ENCODE measurements at places on chromosomes 7 and 10.

GRCh38 chr10:75468612-75469005 is 37.2 kb downstream of the LRMDA start:
- DNase-seq, result no peak

DNA sequence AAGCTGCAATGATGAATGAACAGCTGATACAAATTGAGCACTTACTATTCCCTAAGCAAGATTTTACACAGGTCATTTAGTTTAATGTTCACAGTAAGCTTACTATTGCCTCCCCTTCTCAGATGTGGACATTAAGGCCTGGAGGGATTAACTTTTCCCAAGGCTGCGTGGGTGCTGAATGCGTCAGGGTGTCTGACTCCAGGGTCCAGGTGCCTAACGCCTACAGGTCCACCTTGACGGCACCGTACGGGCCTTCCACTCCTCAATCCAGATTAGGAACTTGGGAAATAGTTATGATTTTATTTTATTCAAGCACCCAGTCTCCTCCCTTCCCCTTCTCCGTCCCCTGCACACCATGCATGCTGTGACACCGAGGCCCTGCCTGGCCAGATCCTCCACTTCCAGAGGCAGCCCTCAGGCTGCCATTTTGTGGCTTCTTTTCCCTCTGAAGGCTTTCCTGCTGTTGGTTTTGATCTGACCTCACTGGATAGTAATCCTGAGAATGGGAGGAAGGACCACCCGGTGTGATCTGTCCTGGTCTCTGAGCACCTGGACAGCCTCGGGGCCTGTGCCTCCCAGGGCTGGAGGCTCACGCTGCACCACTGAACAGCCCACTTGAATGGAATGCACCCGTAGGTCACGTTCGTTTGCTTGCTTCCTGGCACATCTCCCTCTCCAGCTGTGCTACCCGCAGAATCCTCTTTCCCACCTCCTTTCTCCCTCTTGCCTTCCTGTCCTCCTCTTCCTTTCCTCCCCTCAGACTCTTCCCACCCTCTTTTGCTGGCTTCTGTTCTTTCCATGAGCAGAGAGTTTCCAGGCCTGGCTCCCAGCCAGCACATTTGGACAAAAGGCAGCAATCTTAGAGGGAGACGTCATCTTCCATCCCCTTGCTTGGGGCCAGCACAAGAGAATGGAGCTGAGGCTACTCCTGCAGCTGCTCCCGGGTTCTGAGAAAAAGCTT is 14.4 kb downstream of the DENND2A start:
- DNase-seq, result no peak

GRCh38 chr10:102153093-102153620 is 968 bp downstream of the NOLC1 start:
- DNase-seq, result no peak

- DNase-seq, result no peak
These were observed 246.7 kb upstream of the TPK1 start for GRCh38 chr7:145082366-145083161.

GRCh38 chr7:133669061-133669455 is 416.2 kb downstream of the EXOC4 start:
- DNase-seq, result no peak

- DNase-seq, result no peak
These were observed 27.8 kb downstream of the DDC start for GRCh38 chr7:50537417-50537816.

GRCh38 chr10:71740069-71740653 is 20.6 kb upstream of the C10orf105 start:
- no peak for DNase-seq

- no peak for DNase-seq
These were observed 151.6 kb downstream of the SND1 start for GRCh38 chr7:127803626-127804025.

DNA sequence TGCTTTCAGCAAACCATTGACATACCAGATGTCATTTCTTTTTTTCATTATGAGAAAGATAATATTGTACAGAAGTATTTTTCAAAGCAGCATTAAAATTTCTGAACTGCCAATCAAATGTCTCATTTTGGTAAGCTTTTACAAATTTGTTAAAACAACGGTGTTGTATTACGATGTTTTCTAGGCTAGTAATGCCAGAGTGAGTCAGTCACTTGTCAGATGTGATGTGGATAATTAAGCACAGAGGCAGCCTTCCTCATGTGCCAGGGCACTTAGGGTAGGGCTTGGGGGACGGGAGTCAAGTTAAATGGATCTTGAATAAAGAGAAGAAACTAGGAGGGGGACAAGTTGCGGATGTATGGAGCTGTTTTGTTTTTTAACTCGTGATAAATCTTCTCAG is 10.1 kb downstream of the PSTK start:
- DNase-seq, result no peak

- no peak for DNase-seq
These were observed 82.7 kb upstream of the GPR22 start for GRCh38 chr7:107387128-107387527.

DNA sequence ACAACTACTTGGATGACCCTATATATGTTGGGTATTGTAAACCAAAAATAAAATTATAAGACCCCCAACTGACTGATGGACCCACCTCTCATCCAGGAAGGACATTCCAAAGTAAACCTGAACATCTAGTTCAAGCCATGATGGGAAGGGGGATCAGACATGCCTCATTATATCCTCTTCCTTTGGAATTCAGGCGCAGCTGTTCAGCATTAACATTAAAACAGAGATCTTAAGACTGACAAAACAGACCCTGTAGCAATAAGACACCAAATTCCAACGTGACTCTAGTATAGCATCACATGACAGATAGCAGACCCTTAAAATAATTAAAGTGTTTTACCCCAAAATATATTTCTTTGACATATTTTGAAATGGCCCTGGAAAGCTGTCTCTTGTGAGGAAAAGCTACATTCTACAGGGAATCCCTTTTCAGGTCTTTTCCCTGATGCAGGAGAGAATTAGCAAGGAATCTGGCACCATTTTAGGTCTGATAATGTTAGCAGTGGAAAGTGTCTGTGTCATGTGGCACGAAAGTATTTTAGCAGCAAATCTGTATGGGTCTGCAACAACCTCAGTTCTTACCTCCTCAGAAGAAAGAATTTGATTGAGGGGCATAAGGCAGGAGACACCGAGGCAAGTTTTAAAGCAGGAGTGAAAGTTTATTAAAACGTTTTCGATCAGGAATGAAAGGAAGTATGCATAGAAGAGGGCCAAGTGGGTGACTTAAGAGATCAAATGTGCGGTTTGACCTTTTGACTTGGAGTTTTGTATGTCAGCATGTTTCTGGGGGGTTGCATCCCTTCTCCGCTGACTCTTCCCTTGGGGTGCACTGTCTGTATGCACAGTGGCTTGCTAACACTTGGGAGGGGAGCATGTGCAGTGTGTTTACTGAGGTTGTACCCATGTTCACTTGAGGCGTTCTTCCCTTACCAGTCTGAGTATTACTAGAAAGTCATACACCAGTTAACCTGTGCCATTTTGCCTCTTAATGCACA is 236.6 kb upstream of the PPP1R3A start:
- DNase-seq, result no peak

DNA sequence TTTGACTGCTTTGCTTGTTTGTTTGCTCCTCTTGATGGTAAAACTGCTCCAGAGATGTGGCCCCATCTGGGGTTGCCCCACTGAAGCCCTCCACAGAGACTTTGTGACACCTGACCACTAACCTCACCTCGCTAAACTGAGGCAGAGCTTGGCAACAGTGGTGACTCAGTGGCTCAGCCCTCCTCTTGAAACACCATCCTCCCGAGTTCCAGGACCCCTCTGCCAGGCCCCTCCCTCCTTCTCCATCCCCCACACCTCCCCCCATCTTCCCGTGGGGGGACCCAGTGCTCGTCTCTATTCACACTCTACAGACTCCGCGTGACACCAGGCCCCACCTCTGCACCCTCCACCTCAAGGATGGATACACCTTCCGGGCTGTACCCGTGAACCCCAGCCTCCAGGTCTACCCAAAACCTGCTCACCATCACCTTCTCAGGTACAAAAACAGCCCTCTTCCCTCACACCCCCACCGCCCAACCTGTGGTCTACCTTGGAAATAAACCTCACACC is 19.0 kb upstream of the RET start:
- DNase-seq, result no peak

GRCh38 chr10:132512052-132512442 is 25.5 kb upstream of the INPP5A start:
- no peak for DNase-seq

DNA sequence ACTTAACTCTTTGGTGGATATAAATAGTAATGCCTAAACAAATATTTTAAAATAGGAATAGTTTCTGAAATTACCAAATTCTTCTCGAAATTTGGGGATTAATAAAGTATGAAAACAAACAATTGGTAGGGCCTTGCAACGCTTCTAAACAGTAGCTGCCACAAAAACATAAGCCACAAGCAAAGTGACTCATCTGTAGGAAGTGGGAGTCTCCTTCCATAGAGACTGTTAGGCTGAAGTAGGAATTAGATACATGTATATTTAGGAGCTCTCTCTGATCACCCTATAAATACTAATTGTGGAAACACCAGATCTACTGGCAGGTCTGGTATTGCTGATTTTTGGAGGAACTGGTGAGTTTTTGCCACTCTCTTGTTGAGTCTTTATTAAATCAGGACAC is 5.7 kb upstream of the LMOD2 start:
- no peak for DNase-seq

DNA sequence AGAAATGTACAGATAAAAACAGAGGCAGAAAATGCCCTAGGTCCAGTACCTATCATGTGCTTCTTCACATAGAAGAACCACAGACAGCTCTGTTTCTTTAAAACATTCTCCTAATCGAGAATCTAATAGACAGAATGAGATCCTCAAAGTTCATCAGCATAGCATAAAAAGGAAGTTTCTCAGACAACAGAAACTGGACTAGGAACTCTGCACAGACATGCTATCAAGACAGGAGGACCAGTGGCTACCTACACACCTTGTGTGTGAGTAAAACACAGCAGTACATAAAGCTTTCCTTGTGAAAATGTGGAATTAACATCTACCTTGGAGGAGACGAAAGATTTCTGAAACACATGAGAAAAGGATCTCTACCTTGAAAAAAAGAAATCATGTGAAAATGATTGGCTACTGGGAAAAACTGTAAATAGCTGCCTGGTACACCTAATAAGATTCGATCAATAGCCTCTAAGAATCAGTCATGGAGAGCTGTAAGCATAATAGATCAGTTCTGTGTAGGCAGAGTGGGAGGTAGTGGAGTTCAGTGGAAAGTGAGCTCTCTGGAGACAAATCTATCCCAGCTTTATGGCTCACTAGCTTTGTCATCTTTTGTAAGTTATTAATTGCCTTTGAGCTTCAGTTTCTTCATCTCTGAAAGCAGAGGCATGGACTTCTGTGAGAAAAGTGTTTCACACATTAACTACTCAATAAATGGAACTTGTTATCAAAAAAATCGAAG is 26.7 kb downstream of the ELAPOR2 start:
- no peak for DNase-seq

DNA sequence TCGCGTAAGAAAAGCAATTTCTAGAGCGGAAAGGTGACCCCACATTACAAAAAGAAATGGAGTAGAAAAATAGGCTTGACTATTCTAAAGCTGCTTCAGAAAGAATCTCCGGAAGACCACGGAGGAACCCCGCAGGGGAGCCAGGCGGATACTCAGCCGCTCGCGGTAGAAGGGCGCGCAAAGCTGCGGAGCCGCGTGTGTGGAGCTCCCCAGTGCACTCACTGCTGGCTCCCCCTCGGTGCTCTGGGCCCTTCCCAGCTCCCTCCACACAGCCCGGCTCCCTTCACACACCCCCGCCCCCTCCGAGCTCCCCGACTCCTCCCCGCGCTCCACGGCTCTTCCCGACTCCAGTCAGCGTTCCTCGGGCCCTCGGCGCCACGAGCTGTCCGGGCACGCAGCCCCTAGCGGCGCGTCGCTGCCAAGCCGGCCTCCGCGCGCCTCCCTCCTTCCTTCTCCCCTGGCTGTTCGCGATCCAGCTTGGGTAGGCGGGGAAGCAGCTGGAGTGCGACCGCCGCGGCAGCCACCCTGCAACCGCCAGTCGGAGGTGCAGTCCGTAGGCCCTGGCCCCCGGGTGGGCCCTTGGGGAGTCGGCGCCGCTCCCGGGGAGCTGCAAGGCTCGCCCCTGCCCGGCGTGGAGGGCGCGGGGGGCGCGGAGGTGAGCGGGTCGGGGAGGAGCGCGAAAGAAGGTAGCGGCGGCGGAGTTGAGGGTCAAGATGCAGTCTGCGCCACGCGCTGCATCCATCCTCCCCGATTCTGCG is at the start of gene STEAP2:
TSS of gene STEAP2 (plus strand) at position 350 of the 758 bp plus-strand sequence. CDS start 13,343 bp downstream, outside the sequence.
- DNase-seq, result no peak

- DNase-seq, result no peak
These were observed 14.0 kb downstream of the SLC16A12 start for GRCh38 chr10:89521368-89521767.

GRCh38 chr7:15606561-15606960 is 44.7 kb upstream of the AGMO start:
- DNase-seq, result no peak

DNA sequence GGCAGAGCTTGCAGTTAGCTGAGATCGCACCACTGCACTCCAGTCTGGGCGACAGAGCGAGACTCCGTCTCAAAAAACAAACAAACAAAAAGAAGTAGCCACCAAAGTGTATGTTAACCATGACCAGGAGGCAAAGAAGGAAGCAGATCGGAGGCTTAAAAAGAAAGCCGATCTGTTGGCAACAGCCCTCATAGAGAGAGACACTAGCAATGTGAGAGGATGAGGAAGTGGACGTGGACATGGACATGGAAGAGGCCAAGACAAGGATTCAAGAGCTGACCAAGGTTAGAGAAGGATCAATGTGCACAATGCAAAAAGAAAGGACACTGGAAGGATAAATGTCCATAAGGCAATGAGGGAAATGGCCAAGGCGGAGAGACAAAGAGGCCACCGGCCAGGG is 14.9 kb upstream of the ADCK2 start:
- no peak for DNase-seq

DNA sequence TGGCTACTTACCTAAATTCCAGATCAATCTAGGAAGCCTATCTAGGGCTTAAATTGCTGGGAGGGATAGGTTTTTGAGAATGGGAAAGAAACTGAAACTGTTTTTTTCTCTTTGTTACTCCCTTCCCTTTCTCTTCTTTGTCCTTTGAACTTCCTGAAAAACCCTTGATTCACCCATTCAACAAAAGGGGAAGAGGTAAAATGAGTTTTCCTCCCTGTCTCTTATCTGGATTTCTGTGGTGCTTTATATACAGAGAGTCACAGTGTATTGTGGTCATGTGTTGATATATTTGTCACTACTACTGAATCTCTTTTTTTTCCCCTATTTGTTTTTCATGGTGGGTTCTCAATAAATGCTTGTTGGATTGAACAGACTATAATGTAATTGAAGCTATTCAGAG is 19.8 kb upstream of the NUP205 start:
- DNase-seq, result no peak
